AML-193 (cell line): ENCODE measurements at places on chromosomes 4 and X.

DNA sequence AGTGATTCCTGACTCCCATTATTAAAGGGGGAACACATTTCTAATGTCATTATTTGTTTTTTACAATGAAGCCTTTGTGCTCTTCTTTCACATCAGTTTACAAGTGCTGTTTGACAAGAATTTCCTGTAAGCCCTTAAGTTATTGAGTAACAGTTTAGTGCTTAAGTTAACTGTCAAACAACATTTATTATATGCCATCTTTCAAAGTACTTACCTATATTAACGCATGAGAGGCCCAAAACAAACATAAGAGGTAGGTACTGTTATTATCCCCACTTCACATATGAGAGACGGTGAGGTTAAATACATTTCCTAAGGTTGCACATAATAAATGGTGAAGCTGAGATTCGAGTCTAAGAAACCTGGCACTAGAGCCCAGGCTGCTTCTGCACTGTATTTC, 56.0 kb upstream of the MAGED1 start:
- DNase-seq, result no peak

DNA sequence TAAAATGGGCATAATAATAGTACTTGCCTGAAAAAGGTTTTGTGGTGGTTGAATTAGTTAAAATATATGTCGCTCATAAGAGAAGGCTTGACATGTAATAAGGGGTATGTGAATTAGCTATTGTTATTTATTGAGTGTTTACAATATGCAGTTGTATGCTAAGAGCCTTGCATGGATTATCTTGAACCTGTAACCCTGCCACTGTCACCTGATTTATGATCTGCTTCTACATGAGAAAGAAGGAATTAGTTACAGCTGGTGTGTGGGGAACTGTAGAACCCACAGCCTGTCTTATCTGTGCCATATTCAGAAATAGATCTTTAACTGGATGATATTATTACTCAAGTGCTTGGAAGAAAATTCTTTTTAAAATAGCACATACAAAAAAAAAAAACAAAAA, 227.7 kb downstream of the LDB2 start:
- no peak for DNase-seq

DNA sequence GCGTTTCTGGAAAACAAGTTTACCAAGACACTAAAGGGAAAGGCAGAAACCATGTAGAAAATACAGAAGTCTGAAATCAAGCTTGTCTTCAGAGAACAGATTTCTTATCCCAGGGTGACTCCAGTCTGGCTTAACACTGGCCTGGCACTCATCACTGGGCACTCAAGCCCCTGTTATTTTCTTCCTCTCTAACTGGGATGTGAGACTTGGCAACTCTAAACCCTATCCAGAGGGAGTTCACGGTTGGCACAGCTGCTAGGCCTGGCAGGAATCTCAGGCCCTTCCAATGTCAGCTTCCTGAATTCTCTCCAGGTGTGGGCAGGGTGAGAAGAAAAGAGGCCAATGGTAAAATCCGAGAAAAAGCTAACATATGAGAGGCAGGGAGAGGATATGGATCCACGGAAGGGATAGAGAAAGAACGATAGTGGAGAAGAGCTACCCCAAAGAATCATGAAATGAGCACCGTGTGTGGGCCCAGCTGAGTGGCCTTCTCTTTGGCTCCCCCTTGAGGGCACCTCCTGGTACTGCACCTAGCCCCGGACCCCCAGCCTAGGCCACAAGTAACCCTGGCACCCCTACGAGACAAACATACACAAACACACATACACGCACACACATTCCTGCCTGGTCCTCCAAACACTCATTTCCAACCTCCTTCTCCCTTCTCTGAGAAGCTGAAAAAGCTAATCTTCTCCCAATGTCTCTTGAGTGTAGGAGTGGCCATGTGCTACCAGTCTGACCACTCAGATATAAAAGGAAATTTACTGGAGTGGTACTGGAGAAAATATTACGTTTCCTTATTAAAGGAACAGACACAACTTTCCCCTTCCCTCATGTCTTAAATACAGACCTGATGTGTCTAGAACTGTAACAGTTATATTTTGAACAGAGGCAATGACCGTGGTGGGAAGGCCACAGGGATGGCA, 16.6 kb upstream of the PTCHD1 start:
- no peak for DNase-seq

DNA sequence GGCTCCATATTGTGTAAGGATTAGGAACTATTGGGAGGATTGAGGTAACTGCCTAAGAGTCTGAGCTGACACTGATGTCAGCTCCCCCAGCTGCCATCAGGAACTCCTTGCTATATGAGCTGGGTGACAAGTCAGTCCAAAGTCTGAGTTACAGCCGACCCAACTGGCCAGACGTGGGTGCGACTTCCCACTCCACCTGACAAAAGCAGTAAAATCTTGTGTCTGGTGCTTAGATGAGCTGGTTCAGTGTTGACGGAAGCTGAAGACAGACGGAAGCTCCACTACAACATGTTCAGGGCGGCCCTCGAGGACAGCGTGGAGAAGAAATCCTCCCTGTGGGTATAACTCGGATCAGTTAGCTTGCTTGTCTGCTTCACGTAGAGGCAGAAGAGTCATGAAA, 22.8 kb upstream of the NAT8L start:
- DNase-seq, result no peak

DNA sequence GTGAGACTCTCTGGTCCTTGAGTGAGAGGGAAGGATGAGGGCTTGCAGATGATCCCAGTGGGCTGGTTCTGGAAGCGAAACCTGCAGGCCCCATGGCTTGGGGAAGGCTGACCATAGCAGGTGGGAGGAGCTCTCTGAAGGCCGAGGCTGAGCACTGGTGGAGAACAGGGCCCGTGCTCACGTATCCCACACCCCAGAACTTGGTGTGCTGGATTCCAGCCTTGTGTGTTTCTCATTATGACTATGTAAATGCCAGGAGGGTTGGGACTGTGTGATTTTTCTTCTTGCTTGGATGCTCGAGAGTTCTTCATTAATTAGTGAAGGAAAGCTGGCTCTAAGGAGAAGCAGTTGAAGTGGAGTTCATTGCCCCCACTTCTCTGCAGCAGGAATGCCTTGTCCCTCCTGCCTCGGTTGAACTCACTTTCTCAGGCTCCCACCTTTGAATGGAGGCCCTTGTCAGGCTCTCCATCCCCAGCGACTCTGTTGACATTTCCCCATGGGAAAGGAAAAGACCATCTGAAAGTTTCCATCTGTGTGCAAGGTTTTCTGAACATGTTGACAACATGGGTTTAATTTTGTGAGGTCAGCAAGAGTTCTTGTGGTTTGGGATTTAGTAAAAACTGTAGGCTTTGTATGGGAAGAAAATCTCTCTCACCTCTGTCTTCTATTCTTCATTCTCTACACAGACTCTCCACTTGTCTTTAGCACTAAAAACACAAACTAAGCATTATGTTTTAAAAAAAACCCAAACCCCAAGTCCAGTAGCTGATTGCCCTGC, 57.7 kb downstream of the TBL1X start:
- DNase-seq, result no peak

DNA sequence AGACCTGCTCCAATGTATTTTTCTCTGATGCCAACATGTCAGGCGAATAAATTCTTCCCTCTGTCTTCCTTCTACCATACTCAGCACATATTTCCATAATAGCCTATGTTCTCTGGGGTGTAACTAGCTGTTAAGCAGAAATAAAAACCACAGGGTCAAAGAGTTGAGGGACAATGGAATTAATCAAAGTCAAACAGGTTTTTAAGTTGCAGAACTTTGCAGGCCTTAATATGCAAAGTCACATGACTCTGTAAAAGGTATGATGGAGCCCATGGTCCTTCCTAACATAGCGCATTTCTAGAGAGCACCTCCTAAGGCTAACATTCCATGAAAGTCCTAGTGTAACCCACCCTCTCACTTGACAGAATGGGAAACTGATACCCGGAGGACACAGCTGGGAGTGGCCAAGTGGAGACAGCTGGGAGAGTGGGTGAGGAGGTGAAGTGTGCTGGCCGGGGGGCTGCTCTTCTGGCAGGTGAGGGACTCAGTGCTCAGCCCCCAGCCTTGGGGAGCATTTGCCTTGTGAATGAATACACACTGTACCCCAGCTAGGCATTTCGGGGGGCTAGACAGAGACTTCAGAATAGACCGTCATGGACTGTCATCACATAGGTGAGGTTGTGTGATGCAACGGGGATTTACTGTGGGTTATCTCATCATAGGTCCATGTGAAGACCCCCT, 8.4 kb upstream of the SORCS2 start:
- DNase-seq, result no peak

- DNase-seq, result no peak
Observed at GRCh38 chrX:119190831-119191230, 45.3 kb upstream of the PGRMC1 start.

- DNase-seq, result no peak
Observed at GRCh38 chr4:159899596-159899995, 796.7 kb downstream of the RAPGEF2 start.
